Activated CD8-positive, alpha-beta T cell treated with anti-CD3 and anti-CD28 coated beads for 36 hours (primary cell): ENCODE measurements at places on chromosomes 12 and 14. TPM values are rescaled to one million over a fixed set of nuclear protein-coding genes. Genes with fewer than 3 reads are reported as not detected.

RPGRIP1 gene
- total RNA-seq: not detected

DNA sequence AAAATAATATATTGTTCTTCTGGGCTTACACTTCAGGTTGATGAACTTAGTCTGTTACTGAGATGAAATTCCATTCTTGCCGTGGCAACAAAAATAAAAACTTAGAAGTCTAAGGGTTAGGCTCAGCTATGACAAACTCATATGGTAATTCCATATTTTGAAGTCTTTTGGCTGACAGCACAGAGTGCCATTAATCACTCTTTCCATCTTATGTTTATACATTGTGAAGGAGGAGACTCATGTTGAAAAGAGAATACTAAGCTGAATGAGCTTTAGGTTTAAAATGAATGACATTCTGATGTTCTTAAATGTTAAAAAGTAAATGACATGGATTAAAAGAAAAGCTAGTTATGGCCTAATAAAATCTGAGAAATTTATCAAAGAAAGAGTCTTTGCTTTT lies 291.9 kb downstream of the SOX5 start:
- no peak for DNase-seq

GRCh38 chr12:12507121-12507520 lies 55.5 kb downstream of the DUSP16 start:
- no peak for DNase-seq

- DNase-seq: no peak
These were observed 73.2 kb downstream of the TSPAN11 start for GRCh38 chr12:30999723-31000122.

C3AR1 gene
- 1.1 TPM for total RNA-seq

C14orf180 gene
- total RNA-seq: not detected

DNA sequence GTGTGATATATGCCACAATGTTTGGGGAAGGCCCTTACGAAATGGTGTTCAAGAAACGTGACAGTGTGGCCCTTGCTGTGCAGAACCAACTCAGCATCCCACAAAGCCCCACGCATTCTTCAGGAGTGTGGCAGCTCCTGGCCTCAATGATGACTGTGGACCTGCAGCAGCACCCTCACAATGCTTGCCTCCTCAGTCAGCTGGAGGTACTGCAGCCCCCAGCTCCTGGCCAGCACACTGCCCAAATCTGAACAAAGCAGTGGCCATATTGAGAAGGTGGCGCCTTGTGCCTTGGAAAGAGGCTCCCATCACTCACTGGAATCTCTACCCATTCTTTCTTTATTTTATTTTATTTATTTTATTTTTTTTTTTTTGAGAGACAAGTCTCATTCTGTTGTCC lies 10.4 kb downstream of the POLE2 start:
- no peak for DNase-seq

GRCh38 chr12:12004524-12004923 lies 66.2 kb upstream of the BCL2L14 start:
- DNase-seq: no peak

IFNG gene
- 42.7 TPM for total RNA-seq

- no peak for DNase-seq
These were observed 26.6 kb downstream of the UBE3B start for GRCh38 chr12:109504068-109504467.

CLEC4E gene
- not detected for total RNA-seq
